HFF-Myc (cell line): ENCODE measurements at places on chromosomes 2 and 18.

DNA sequence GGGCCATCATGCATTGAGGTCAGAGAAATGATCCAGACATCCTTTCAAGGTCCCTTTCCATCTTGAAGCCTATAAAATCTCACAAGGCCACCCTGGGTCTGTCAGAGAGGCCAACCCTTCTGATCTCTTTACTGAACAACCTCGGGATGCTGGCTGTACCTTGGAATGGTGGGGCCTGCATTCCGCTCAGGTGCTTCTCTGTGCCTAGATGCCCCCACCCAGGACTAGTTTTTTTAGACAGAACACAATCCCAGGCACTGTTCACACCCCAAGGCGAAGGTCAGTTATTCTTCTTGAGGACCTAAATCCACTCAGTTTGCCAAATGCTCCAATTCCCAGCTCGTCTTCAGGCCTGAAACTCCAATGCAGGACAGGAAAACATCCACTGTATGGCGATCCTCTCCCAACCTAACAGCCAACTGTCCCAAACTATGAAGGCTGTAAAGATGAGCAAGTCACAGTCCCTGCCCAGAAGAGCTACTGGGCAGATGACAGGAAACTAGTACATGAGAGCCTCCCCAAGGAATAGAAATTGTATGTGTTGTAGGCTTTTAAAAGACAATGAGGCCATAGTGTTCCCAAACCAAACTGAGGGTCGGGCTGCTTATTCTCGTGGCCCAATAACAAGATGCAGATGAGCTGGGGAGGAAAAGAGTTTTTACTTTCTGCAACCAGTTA lies 154.4 kb upstream of the ACAA2 start:
- DNase-seq: no peak

GRCh38 chr18:27214831-27215230 lies 29.7 kb upstream of the CHST9 start:
- no peak for DNase-seq

DNA sequence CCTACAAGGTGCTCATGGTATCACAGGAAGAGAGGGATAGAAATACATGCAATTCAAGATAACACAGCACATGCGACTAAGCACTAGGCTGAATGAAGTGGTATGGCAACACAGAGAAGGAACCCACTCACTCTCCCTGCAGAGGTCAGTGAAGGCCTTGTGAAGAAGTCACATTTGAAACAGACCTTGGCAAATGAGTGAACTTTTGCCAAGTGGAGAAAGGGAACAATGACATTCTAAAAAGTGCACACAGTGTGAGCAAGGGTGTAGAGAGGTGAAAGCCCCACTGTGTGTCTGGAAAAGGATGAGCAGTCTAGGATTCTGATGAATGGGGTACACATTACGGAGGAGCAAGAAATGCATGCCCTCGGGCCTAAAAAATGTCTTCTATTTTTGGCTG lies 23.3 kb downstream of the KLF7 start:
- no peak for DNase-seq

- DNase-seq: no peak
Observed at GRCh38 chr2:232857158-232857563, 12.9 kb upstream of the SNORC start.

- no peak for DNase-seq
Observed at GRCh38 chr2:217058791-217059755, 199.2 kb upstream of the TNP1 start.

DNA sequence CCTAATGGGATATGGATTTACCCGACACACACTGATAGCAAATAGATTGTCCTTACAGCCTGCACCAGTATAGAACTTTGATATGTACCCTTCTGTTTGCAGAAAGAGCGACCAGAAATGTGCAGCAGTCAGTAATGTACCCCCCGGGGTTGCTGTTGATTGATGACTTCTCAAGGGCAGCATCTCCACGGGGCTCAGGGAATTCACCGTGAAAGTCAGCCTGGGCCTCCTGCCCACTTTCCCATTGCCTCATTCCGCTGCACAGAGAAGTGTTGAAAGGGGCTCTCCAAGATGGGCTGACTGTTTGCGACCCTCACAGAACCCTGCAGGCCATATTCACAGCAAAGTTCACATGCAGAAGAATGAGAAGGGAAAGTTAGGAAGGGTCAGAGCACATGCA lies 241.3 kb downstream of the PRKCE start:
- no peak for DNase-seq

- peak; percentile 4 for DNase-seq
Observed at GRCh38 chr2:8268172-8268783, 413.6 kb upstream of the ID2 start.

- no peak for DNase-seq
Observed at GRCh38 chr2:10289891-10290290, 12.8 kb upstream of the HPCAL1 start.
